ENCODE measurements at places on chromosomes 4 and X. TPM values are rescaled to one million over a fixed set of nuclear protein-coding genes. Genes with fewer than 3 reads are reported as not detected.

DNA sequence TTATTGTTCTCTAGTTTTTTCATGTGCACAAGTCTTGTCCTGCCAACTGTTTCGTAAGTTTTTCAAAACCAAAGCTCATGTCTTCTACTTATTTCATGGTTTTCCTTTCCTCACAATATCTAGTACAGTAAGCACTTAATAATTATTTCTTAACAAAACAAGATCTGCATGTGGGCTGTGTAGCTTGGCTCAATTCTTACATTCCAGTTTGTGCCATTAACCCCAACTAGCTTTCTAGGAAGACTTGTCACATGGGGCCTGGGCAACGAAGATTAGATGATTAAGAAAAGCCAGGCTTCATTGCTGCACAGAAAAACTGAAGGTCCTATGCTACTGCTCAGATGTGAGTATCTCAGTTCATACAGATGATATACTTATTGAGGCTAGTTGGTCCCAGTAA lies 155.3 kb upstream of the TEX13A start:
- DNase-seq = no peak

Gene TLL1
- total RNA-seq = not detected

DNA sequence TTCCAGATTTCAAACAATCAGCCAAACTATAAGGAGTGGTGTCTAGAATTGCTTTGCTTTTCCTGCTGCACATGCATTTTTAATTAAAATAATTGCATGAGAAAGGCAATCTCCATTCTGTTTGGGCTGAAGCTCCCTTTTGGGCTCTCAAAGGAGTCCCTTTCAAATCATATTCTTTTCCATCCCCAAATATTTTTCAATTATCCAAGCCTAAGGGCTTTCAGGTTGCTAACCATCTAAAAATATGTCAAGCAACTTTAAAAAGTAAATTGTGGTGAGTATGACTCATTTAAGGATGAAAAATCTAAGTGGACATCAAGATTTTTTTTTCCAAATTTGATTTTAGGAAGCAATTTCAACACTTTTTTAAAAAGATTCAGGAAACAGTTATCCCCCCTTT lies 28.4 kb downstream of the PIR start:
- DNase-seq = no peak

Gene OCIAD1
- 41.5 TPM for total RNA-seq

Gene SMC1A
- total RNA-seq = 55.4 TPM

- no peak for DNase-seq
Measured at GRCh38 chr4:102196221-102196620, 149.1 kb downstream of the SLC39A8 start.

DNA sequence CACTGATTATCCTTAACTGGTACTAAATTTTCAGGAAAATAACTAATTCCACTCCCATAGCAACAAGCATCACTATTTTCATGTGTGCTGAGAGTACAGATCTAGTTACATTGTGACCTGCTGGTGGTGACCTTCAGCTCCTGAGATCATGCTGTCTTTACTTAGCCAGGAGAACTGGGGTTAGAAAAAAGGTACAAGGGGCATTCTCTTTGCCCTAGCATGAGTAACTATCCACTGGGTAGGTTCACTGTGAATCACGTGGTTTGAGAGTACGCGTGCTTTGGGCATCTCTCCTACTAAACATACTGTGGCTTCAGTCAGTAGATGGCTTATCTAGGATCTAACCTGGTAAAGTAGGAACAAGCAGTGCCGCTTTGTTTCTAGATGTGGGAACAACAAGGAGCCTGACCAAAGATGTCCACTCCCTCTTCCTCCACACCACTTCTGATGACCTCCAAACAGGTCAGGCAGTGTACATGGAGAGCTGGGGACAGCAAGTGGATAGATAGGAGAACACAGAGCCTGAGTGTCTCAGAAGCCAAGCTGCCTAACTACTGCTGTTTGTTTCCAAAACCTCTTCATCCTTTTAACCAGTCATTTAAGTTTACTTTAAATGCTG lies 90.2 kb downstream of the CBR4 start:
- no peak for DNase-seq

Gene MAGEA12
- total RNA-seq = 6.2 TPM

DNA sequence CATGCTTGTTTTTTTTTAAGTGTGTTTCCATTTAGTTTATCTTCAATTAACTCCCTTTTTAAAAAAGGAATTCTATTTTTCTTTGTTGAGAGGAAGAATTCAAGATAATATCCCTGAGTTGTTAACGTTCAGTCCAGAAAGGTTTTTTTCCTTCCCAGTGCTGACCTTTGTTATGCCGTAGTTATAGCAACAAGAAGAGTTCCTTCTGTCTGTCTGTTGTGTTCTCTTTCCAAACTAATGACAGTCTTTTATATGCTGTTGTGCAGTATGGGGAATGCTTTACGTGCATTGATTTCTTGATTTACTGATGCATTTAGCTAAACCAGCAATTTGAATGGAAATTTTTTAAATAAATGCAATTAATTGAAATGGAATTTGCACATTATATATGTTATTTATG lies 6.6 kb upstream of the CXXC4 start:
- peak; percentile 9 for DNase-seq

Gene ZXDA
- total RNA-seq = 2.1 TPM

Data from HT-29 (cell line).